ENCODE measurements at places on chromosomes 2 and 18. TPM values are rescaled to one million over a fixed set of nuclear protein-coding genes. Genes with fewer than 3 reads are reported as not detected.

- DNase-seq = no peak
Observed at GRCh38 chr2:219998107-219998506, 370.7 kb downstream of the SLC4A3 start.

GRCh38 chr2:64781711-64782390 lies 128.1 kb upstream of the SERTAD2 start:
- no peak for DNase-seq

DNA sequence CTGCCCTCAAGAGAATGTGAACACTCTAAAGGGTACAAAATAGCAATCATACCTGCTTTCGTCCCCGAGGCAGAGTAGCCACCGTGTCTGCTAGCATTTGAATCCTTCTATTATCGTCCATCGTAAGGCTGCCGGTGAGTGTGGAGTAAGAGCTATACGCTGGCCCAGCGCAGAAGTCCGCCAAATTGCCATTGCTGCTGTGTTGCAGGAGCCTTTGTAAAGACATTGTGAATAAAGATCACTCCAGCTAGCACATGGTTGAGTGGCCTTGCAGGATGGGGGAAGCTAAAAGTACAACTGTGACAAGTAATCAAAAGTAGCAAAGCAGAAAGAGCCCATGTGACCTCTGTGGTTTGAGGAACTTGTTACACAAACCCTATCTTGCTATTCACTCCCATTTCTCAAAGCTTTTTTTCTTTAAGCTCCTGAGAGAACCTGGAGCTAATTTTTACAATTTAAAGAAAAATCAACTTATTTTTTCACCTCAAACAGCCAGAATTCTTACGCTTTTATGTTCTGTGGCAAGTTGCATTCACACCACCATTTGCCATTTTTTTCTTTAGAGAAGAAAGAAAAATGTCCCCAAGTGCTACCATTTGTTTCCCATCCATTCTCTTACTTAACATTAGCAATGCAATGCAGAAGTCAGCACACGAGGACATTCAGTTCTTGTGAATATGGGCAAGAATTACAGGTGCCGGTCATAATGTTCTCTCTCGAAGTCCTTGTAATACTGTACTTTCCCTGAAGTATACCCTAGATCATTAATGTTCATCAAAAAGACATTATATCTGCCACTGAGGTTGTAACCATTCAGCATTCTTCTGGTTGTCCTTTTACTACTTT lies at the start of gene CYTIP:
TSS of gene CYTIP (minus strand) at position 295 of the 846 bp plus-strand sequence. CDS start at position 226, 69 bp downstream.
- DNase-seq = peak; percentile 88

FOXI3 gene
- polyA plus RNA-seq = not detected

DNA sequence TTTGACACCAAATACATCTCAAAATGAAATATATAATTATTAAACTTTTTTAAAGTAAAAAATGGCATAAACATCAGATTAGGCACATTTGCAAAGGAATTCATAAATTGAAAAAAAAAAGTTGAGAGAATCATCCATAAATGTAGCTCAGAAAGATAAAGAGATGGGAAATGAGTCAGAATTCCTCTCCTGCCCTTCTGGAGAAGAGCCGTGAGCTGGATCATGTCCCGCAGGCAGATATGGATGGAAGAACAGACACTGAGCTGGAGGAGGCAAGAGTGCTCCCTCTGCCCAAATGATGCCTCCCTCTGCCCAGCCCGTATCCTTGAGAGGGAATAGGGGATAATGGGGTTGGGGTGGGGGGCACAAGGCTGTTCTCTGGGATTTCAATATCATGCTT lies 190.9 kb downstream of the TFCP2L1 start:
- no peak for DNase-seq
